ENCODE measurements at places on chromosomes 12 and 14.

DNA sequence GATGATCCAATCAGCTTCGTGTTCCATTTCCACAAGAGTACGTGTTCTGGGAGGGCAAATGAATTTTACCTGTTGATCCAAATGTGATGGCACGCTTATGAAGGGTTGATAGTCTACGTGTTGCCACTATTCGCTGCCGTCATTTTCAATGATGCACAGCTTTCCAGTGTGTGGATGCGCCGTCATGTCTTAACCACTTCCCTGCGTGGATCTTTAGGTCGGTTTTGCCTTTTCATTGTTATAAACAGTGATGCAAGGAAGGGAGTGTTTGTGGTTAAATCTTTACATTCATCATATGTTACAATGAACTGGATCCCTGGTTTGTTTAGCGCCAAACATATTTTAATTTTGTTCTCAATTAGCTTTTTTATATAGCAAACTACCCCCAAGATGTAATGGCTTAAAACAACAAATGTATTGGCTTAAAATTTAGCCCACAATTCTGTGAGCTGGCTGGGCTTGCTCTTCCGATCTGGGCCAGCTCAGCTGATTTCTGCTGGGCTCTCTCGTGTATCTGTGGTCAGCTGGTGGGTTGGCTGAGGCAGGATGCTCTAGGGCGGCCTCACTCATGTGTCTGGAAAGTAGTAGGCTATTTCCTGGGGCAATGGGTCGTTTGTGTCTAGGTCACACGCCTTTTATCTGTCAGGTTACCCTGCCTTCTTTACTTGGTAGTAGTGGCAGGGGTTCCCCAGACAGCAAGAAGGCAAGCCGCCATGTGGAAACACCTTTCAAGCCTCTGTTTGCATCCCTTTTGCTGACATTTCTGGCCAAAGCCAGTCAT lies 176.7 kb downstream of the CRADD start:
- no peak overlapping the region for H3K4me3 ChIP-seq
- no peak overlapping the region for H3K27ac ChIP-seq
- no peak for DNase-seq
- no peaks in the 10 kb centered on the region for H3K27me3 ChIP-seq
- H3K4me1 ChIP-seq, result peaks cover 10% of the 10 kb centered on the region
- peaks cover 5% of the 10 kb centered on the region for H3K36me3 ChIP-seq

- DNase-seq, result no peak
- no peaks in the 10 kb centered on the region for H3K36me3 ChIP-seq
Observed at GRCh38 chr12:79615596-79616560, 74.9 kb downstream of the PAWR start.

GRCh38 chr12:12086973-12087692 lies 16.4 kb downstream of the BCL2L14 start:
- H3K27me3 ChIP-seq, result peaks cover 1% of the 10 kb centered on the region
- H3K36me3 ChIP-seq, result no peaks in the 10 kb centered on the region
- no peak for DNase-seq

- H3K36me3 ChIP-seq, result no peaks in the 10 kb centered on the region
- H3K27ac ChIP-seq, result no peak overlapping the region
- H3K4me1 ChIP-seq, result no peaks in the 10 kb centered on the region
- H3K4me3 ChIP-seq, result no peak overlapping the region
- no peak for DNase-seq
Observed at GRCh38 chr12:72028966-72029365, 90.3 kb downstream of the TPH2 start.

GRCh38 chr12:124814741-124815613 lies 48.7 kb downstream of the SCARB1 start:
- H3K4me3 ChIP-seq, result no peak overlapping the region
- no peaks in the 10 kb centered on the region for H3K27me3 ChIP-seq
- DNase-seq, result no peak
- peaks cover 36% of the 10 kb centered on the region for H3K36me3 ChIP-seq
- no peaks in the 10 kb centered on the region for H3K4me1 ChIP-seq

GRCh38 chr14:106185837-106186233 lies 659.5 kb downstream of the TMEM121 start:
- H3K27ac ChIP-seq, result no peak overlapping the region
- H3K4me3 ChIP-seq, result no peak overlapping the region
- DNase-seq, result peak; percentile 76
- H3K27me3 ChIP-seq, result peaks cover 2% of the 10 kb centered on the region
- no peaks in the 10 kb centered on the region for H3K36me3 ChIP-seq
- peaks cover 19% of the 10 kb centered on the region for H3K4me1 ChIP-seq
